Naive thymus-derived CD4-positive, alpha-beta T cell (primary cell): ENCODE measurements at places on chromosomes 12 and 14. TPM values are rescaled to one million over a fixed set of nuclear protein-coding genes. Genes with fewer than 3 reads are reported as not detected.

CACNA2D4 gene
- 23.4 TPM for total RNA-seq

REP15 gene
- 0.85 and 1.0 TPM in 2 replicates for total RNA-seq

- peak overlapping the region; percentile 94 for H3K4me3 ChIP-seq
- no peak for DNase-seq
- no peaks in the 10 kb centered on the region for H3K36me3 ChIP-seq
- peak overlapping the region; percentile 33 for H3K27ac ChIP-seq
- H3K4me1 ChIP-seq = peaks cover 4% of the 10 kb centered on the region
- no peaks in the 10 kb centered on the region for H3K27me3 ChIP-seq
Measured at GRCh38 chr12:400828-401227, 616 bp upstream of the CCDC77 start.

CLEC6A gene
- 0.51 TPM for total RNA-seq

TAS2R50 gene
- total RNA-seq = 1.3 TPM

DNA sequence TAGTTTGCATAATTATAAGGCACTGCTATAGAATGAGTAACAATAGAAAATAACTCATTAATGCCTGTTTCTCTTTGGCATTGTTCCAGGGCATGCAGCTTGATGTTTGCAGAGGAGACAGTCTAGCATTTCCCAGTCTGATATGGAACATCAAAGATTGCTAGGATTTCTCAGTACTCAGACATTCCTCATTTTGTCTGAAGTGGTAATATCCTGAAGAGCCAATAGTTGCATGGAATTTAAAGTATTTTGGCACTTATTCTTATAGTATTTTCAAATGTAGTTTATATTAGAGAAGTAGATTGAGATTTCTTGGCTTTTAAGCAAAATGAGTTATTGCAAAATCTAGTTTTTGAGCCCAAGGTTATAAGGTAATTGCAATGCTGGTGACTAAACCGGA lies 337.3 kb upstream of the E2F7 start:
- H3K27ac ChIP-seq = no peak overlapping the region
- DNase-seq = no peak
- no peaks in the 10 kb centered on the region for H3K4me1 ChIP-seq
- H3K4me3 ChIP-seq = no peak overlapping the region
- H3K36me3 ChIP-seq = no peaks in the 10 kb centered on the region
- no peaks in the 10 kb centered on the region for H3K27me3 ChIP-seq

GRCh38 chr14:73660511-73660910 lies 15.7 kb downstream of the DNAL1 start:
- DNase-seq = no peak
- H3K4me3 ChIP-seq = no peak overlapping the region
- H3K27me3 ChIP-seq = no peaks in the 10 kb centered on the region
- no peak overlapping the region for H3K27ac ChIP-seq

GRCh38 chr14:74179856-74180255 lies 59.4 kb upstream of the VSX2 start:
- no peaks in the 10 kb centered on the region for H3K4me1 ChIP-seq
- no peak overlapping the region for H3K4me3 ChIP-seq
- no peak overlapping the region for H3K27ac ChIP-seq

- H3K27me3 ChIP-seq = no peaks in the 10 kb centered on the region
- H3K4me1 ChIP-seq = no peaks in the 10 kb centered on the region
- no peaks in the 10 kb centered on the region for H3K36me3 ChIP-seq
- DNase-seq = no peak
- no peak overlapping the region for H3K4me3 ChIP-seq
Measured at GRCh38 chr12:18343708-18344107, 82.4 kb downstream of the PIK3C2G start.

- DNase-seq = no peak
- no peaks in the 10 kb centered on the region for H3K4me1 ChIP-seq
- H3K27me3 ChIP-seq = no peaks in the 10 kb centered on the region
- H3K4me3 ChIP-seq = no peak overlapping the region
- H3K36me3 ChIP-seq = no peaks in the 10 kb centered on the region
- no peak overlapping the region for H3K27ac ChIP-seq
Measured at GRCh38 chr12:106170285-106170684, 31.5 kb upstream of the NUAK1 start.

IRAK3 gene
- total RNA-seq = 3.4 TPM

GRCh38 chr12:66514581-66514980 lies 164.3 kb downstream of the GRIP1 start:
- no peak overlapping the region for H3K27ac ChIP-seq
- no peak for DNase-seq
- no peak overlapping the region for H3K4me3 ChIP-seq
- no peaks in the 10 kb centered on the region for H3K36me3 ChIP-seq
- no peaks in the 10 kb centered on the region for H3K4me1 ChIP-seq

GRCh38 chr12:88763536-88764100 lies 183.3 kb upstream of the KITLG start:
- no peak for DNase-seq
- H3K27me3 ChIP-seq = no peaks in the 10 kb centered on the region
- H3K27ac ChIP-seq = no peak overlapping the region
- no peaks in the 10 kb centered on the region for H3K36me3 ChIP-seq
- H3K4me1 ChIP-seq = no peaks in the 10 kb centered on the region
